Vagina (tissue), 2 donors: ENCODE measurements at places on chromosomes 1 and 21.

DNA sequence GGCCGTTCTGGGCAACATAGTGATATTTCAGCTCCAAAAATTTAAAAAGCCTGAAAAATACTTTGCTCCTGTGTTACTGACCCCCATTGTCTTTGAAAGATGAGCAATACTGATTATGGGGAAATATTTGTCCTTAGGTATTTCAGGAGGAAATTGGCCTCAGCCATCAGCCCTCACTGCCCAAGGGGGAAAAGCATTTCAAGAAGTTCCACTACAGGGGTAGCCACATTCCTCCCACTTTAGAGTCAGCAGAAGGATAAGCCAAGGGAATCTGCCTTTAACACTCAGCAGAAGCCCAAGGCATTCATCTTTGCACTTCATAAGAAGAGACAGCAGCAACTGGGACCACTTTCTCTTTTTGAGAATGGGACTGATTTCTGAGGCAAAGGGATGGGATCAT is 40.5 kb upstream of the ZNF326 start:
- no peak for DNase-seq

GRCh38 chr1:181111559-181111958 is 23.1 kb downstream of the IER5 start:
- no peak for DNase-seq

GRCh38 chr1:1777583-1777899 is 729 bp downstream of the NADK start:
- no peak for DNase-seq

DNA sequence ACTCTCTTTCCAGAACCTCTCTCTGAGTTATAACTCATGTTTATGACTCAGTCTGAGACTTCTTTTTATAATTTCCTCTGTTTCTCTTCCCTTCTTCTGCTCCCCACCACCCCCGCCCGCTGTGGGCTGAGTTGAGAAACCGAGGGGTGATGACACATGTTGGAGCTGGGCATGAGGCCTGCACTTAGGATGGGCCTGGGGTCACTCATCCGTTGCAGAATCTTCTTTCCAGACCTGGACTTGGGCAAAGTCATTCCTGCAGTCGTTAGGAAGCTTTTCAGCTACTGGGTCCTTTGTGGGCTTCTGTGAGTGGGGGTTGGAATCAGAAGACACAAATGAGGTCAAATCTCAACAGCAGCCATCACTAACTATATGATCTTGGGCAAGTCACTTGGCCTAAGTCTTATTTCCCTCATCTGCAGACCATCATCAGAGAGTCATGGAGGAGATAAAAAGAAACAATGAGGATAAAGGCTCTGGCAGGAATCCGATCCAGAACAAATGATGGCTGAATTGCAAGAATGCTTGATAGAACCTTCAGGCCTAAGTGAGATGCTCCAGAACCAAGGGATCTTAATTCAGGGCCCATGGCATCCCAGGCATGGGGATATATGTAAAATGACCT is 53.4 kb downstream of the RPS6KA1 start:
- no peak for DNase-seq

DNA sequence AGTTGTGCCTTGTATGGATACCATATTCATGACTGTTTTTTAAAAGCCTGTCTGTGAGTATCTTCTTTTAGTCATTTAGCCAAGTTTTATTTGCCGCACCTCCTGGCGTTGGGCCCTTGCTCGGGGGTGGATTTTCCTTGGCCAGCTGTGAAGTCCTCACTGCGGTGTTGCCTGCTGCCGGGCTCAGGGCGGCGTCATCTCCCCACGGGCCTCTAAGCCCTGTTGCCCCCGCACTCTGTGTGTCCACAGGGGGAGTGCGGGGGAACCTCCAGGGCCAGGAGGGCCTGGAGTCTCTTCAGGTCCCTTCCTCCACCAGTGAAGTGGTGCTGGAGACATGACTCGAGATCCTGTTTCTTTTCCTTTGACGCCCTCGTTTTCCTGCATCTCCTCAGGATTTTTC is 65.8 kb upstream of the DIP2A start:
- no peak for DNase-seq

- DNase-seq = no peak
Observed at GRCh38 chr1:182601416-182601786, 2.8 kb downstream of the RGS16 start.

GRCh38 chr1:93757256-93758036 is 75.8 kb upstream of the BCAR3 start:
- DNase-seq = no peak

DNA sequence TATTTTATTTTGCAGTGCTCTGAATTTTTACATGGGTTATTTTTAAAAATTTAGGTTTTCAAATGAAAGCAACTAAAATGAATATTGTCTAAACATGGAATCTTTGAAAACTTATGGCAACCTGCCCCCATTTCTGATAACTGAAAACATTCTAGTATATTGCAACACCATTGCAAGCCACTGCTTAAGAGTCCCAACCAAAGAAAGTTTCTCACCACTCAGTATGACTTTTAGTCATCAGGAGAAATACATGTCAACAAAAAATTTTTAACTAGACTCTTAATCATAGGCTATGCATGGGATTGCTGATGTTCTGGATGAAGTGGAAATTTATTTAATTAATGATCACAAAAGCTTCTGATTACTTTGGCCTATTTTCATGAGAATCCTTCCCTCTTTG is 112.1 kb downstream of the TNFSF18 start:
- DNase-seq = no peak

DNA sequence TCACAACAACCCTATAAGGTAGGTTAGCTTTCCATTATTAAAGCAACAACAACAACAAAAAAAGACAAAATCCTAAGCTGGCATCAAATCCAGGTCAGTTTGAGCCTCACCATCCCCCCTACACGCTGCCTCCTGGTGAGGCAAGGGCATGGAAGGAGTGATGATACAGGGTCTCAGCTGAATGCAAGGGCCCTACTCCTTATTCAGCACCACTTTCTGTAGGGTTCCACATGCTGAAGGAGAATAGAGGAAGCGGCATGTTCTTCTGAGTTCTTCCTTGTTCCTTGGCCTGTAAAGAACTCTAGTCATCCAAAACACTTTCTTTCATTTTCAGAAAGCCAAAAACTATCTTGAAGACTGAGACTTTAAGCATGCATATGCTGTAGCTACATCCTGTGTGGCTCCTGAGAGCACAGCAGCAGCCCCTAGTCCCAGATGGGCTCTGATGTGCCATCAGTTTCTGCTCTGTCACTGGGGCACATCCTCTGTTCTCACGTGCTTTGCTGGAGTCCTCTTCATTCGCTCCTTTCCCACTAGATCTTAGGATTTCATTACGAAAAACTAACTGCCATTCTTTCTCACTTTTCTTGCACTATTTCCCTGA is 6.2 kb downstream of the ILDR2 start:
- DNase-seq = no peak

- no peak for DNase-seq
Observed at GRCh38 chr1:200437556-200438203, 27.8 kb upstream of the ZNF281 start.

GRCh38 chr1:32100807-32101708 is 6.8 kb upstream of the KPNA6 start:
- DNase-seq = no peak

DNA sequence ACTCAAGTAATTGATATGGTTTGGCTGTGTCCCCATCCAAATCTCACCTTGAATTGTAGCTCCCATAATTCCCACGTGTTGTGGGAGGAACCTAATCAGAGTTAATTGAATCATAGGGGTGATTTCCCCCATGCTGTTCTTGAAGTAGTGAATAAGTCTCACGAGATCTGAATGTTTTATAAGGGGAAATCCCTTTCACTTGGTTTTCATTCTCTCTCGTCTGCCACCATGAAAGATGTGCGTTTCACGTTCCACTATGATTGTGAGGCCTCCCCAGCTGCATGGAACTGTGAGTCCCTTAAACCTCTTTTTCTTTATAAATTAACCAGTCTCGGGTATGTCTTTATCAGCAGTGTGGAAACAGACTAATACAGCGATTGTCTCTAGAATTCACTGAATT is 135.4 kb downstream of the BACH1 start:
- no peak for DNase-seq

DNA sequence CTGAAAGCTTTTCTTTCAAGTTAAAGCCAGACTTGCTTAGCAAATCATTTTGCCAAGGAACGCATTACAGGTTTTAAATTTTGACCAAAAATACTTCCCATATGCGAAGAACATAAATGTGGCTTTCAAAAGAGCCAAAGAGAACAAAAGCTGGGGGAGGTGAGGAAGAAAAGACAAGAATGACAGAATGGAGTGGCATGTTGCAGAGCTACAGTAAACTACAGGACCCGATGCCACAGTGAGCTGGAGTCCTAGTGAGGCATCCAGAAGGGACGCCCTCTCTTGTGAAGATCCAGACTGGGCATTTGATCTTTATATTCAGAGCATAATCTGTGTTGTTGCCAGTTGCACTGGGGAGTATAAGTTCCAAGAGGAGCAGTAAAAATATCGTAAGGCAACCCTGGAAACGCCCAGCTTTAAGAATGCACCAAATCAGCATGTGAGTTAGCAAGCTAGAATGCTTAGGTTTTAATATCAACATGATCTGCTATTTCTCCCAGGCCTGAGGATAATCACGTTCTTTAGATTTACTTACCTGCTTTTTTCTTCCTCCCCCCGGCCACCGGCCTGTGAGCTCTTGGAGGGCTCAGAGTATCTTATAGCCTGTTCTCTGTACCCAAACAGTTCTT is 48.4 kb upstream of the HOOK1 start:
- DNase-seq = no peak

- no peak for DNase-seq
Observed at GRCh38 chr1:22056936-22057335, 4.4 kb downstream of the CDC42 start.

DNA sequence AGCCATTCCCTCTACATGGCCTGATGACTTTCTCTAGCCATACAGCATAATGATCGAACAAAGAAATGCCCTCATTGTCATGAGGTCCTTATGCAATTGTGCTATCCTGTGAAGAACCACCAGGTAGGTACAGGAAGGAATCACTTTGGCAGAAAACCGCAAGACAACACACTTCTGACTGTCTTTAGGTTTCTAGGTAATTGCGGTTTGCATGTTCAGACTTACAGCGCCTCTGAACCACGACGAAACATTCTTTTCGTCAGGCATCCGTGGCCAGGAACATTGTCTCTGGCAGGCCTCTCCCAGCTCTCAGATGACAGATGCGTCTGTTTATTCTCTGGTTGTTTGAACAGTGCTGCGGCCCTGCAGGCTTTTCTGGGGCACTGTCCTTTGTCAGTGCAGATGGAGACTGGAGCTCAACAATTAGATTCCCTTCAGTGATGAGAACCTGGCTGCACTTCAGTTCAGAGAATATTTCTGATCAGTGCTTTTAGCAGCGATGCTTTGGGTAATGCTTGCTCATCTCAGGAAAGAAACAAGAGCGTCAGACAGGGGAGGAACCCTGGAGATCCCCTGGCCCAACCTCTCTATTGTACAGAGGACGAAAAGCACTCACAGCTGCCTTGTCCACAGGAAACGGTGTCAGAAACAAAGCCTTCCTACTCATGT is 63.4 kb downstream of the B3GALT5 start:
- DNase-seq = no peak

GRCh38 chr1:228513236-228513900 is 26.2 kb downstream of the RNF187 start:
- DNase-seq = no peak

GRCh38 chr1:45574105-45574626 is 9.7 kb upstream of the NASP start:
- no peak for DNase-seq

- DNase-seq = no peak
Observed at GRCh38 chr1:168498956-168499687, 44.7 kb downstream of the XCL2 start.

- DNase-seq = no peak
Observed at GRCh38 chr1:10132852-10133251, 77.5 kb upstream of the KIF1B start.

DNA sequence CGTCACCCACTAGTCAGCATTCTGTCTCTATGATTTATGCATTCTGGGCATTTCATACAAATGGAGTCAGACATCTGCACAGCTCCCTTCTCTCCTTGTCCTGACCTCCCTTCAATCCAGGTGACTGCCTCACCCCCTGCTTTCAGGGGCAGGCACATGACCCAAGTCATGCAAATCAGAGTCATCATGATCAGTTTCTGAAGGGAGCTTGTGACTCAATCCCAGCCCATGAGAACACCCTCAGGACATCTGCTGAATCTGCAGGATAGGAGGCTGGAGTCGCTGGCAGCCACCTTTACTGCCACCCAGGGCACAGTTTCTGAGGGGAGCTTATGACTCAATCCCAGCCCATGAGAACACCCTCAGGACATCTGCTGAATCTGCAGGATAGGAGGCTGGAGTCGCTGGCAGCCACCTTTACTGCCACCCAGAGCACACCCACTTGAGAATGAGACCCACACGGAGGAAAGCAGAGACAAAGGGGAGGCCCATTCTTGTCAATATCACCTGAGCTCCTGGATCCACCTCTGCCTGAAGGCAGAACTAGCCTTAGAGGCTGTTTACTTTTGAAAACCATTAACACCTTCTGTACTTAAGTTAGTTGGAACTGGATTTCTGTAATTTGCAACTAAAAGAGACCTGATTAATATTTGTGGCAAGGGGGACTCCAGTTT is 62.3 kb upstream of the SLC25A33 start:
- no peak for DNase-seq

DNA sequence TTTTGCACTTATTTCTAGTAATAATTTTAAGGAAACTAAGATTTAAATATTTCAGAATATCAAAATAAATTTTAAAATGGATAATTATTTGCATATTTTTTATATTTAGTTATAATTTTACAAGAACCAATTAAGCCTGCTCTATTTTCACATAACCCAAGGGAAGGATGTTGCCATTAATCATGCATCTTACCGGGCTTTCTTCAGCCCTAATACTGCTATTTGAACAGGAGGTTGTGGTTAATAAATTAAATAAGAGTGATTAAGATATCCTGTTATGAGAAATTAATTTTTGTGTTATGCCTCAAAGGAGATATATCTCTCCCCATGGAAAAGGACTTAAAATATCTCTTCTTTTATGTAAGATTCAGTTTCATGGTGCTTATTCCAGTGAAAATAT is 1415.8 kb upstream of the B3GALT2 start:
- DNase-seq = no peak

- DNase-seq = no peak
Observed at GRCh38 chr1:22815421-22816066, 104.9 kb downstream of the EPHB2 start.

- DNase-seq = no peak
Observed at GRCh38 chr1:186089940-186090339, 285.1 kb downstream of the TPR start.

- no peak for DNase-seq
Observed at GRCh38 chr1:99763956-99764355, 2.5 kb downstream of the FRRS1 start.
